ENCODE measurements at places on chromosomes 13 and 19.

DNA sequence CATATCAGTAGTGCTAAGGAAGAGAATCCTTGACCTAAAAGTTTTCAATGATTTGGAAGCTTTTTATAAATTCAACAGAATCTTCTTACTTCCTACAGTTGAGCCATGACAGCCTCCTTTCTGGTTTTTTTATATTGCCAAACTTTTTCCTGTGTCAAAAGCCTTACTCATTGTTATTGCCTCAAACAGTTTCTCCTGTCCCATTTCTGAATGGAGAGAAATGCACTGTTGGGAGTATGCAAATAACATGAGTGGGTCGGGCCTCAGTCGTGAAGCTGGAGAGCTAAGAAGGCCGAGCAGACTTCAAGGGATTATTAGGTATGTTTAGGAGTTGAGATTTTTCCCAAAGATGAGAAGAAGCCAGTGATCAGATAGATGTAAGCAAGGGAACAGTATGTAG lies 766.4 kb upstream of the KLHL1 start:
- no peak for DNase-seq

DNA sequence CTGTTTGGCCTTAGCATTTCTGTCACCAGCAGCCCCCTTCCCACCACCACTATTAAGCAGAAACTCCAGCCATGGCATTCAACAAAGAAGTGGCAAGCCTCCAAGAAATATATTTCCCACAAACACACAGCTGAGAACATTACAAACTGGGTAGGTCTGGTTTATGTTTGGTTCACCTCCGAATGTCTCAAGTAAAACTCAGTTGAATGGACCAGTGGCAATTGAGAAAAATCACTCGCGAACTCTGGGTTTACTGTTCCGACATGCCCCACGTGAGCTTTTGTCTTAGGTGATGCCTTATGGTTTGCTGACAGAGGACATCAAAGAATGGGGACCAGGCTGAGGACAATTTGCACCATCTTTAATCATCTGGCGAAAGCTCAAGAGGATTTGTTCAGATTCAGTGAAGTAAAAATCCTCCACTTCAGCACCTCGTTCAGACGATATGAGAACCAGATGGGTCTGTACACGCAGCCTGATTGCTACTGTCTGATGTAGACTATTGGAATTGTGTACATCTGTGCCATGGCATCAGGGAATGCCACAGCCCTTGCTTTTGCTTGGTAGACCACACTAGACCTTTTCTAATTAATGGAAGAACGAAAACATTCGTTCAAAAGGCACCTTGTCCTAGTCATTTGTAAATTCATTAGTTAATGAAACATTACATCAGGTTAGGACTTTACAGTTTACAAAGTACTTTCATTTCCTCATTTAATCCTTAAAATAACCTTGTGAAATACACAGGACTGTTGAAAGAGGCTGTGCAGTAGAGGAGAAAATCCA lies 59.4 kb downstream of the SLC10A2 start:
- DNase-seq, result no peak

GRCh38 chr19:42316223-42317211 lies 3.4 kb downstream of the TMEM145 start:
- no peak for DNase-seq

DNA sequence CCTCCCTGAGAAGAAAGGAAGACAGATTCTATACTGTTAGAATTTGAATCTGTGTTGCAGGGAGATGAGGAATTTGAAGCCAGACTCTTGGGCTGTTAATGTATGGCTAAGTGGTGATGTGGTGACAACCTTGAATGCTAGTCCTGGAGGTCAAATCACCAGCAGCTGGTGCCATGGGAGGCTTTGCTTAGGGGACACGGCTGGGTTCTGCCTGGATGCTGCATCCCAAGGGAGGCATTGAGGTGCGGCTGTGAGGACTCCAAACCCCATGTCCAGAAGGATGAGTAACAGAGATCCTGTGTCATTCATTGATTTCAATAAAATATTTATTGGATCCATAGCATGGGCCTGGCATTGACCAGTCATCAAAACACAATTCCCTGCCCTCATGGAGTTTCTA lies 42.3 kb downstream of the RFX2 start:
- DNase-seq, result no peak

- peak; percentile 86 for DNase-seq
Measured at GRCh38 chr19:8389891-8390616, at the start of gene RAB11B. TSS of gene RAB11B (plus strand) at chr19:8390360. CDS start at chr19:8390417, 57 bp downstream.

- DNase-seq, result no peak
Measured at GRCh38 chr19:58056861-58057260, 2.2 kb upstream of the ZNF135 start.

DNA sequence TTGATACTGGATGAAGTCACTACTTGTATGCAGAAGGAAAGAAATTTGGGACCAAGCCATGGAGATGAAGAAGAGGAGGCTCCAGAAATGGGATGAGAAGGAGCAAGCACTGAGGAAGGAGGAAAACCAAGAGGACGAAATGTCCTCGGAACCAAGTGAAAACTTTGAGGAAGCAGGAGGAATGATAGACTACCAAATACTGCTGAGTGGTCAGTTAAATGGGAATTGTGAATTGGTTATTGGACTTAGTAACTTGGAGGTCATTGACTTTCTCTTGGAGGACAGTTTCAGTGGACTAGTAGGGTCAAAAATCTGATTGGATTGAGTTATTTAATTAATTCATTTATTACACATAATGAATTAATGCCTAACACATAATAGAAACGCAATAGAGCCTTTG lies 167.9 kb downstream of the MYO16 start:
- DNase-seq, result no peak

DNA sequence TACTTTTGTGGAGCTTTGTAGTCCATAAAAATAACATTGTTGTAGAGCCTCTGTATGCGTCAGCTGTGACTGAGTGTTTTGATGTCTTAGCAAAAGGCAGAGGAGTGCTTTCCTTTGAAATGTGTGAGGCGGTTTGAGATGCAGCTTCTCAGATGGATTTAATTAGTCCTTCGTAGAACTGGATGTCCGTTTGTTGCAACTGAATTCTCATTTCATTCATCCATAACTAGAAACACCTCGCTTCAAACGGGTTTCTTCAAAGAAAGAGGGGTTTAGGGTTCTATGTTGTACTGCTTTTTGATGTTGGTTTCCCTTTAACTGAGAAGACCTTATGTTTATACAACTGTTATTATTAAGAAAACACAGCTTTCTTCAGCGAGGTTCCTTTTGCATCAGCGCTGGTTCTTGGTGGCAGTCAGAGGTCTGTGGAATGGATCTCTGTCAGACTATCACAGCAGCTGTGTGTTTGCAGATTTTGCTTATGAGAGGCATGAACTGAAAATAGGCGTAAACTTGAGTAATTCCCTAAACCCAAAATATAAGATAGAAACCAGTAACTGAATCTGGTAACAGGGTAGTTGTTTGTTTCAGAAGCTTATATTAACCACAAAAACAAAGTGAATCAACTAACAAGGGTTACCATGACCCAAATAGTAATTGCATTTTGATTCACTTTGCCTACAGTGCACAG lies 194.4 kb downstream of the GGACT start:
- DNase-seq, result no peak

GRCh38 chr19:54478677-54479266 lies 5.7 kb upstream of the CDC42EP5 start:
- peak; percentile 22 for DNase-seq

GRCh38 chr19:18488838-18489626 lies 32.8 kb downstream of the ELL start:
- DNase-seq, result no peak

GRCh38 chr19:32864318-32865007 lies 5.1 kb downstream of the SLC7A9 start:
- no peak for DNase-seq

- no peak for DNase-seq
Measured at GRCh38 chr13:85742355-85742754, 56.9 kb downstream of the SLITRK6 start.

DNA sequence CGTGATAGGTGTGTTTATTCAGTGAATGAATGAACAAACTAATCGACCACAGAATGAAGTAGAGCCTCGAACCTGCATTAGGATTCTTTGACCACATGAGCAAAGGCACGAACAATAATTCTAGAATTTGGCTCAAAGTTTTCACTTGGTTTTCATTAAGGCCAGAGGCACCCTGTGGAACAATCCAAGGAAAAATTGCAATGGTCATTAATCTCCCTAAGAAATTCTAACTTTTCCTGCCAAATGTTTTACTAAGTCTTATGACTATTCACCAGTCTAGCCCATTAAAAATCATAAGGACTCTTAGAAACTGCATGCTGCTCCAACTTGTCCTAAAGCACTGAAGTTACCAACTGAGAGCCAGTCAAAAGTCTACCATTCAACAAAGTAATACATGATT lies 271.7 kb downstream of the EFNB2 start:
- no peak for DNase-seq

GRCh38 chr13:112792511-112792910 lies 102.7 kb downstream of the ATP11A start:
- no peak for DNase-seq

- no peak for DNase-seq
Measured at GRCh38 chr19:16160445-16160942, 12.8 kb downstream of the CIB3 start.

DNA sequence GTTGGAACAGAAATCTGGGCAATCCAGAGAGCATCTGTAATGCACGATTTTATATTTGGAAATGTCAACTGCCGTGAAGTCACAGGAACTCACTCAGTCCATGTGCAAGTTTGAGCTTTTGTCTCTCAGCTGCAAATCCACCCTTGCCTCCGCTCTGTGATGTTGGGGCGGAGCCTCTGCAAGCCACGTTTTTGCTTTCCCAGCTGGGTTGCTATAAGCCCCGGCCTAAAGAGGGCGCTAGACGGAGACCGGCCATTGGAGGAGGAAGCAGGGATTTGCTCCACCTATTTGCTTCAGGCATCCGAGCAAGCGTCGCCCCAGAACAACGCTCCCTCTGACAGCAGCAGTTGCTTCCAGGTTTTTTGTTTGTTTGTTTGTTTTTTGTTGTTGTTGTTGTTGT lies 56.2 kb downstream of the TRPM4 start:
- no peak for DNase-seq

DNA sequence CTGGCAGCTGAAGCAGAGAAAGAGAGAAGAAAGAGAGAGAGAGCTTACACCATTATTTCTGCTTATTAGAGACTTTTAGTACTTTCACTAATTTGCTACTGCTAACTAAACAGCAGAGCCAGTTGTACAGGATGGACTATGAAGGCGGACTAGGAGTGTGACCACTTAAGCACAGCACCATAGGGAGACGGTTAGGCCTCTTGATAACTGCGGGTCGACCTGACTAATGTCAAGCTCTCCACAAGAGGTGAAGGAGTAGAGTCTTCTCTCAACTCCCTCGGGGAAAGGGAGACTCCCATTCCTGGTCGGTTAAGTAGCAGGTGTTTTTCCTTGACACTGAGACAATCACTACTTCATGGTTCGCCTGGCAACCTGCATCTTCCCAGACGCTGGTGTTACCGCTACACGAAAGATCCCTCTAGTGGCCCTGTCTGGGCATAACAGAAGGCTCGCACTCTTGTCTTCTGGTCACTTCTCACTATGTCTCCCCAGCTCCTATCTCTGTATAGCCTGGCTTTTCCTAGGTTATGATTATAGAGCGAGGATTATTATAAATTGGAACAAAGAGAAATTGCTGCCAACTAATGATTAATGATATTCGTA lies 5.3 kb upstream of the PSG7 start:
- DNase-seq, result no peak

GRCh38 chr13:95822303-95822702 lies 145.4 kb downstream of the DNAJC3 start:
- no peak for DNase-seq

GRCh38 chr13:49925881-49926418 lies 10.2 kb downstream of the SPRYD7 start:
- DNase-seq, result no peak

GRCh38 chr13:114022876-114023275 lies 49.0 kb upstream of the C13orf46 start:
- DNase-seq, result no peak

Measured in bone marrow (tissue), 2 donors.